Heart right ventricle (tissue), 16 donors: ENCODE measurements at places on chromosomes 12 and 14. TPM values are rescaled to one million over a fixed set of nuclear protein-coding genes. Genes with fewer than 3 reads are reported as not detected.

The BCAT1 gene
- 2.7 TPM for total RNA-seq

The RBM25 gene
- 35.1 TPM for total RNA-seq

The LRRC23 gene
- total RNA-seq: 9.7 TPM

The INSM2 gene
- not detected for total RNA-seq

The BEGAIN gene
- total RNA-seq: 4.3 TPM

GRCh38 chr12:85803923-85804322 is 32.3 kb downstream of the RASSF9 start:
- H3K27me3 ChIP-seq: no peaks in the 10 kb centered on the region
- no peak overlapping the region for H3K4me3 ChIP-seq
- DNase-seq: no peak
- peaks cover 25% of the 10 kb centered on the region for H3K36me3 ChIP-seq
- H3K27ac ChIP-seq: no peak overlapping the region

DNA sequence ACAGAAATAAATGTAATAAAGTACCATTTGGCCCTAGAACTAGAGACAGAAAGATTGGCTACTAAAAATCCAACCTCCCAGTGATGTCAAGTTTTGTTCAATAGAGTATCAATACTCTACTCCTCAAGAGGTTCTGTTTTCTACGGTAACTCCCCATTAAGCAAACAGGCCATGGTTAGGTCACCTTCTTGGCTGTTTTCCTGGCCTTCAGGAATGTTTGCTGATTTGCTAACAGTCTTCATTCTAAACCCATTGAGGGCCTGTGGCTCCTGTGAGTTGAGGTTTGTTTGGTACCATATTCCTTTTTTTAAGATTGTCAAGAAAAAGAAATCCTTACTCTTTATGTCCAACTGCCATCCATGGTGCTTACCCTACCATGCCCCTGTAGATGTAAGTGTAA is 1022.0 kb upstream of the TMEM132C start:
- H3K27me3 ChIP-seq: peaks cover 7% of the 10 kb centered on the region
- H3K4me1 ChIP-seq: no peaks in the 10 kb centered on the region
- no peaks in the 10 kb centered on the region for H3K36me3 ChIP-seq
- no peak for DNase-seq
- H3K27ac ChIP-seq: no peak overlapping the region

- H3K4me1 ChIP-seq: peaks cover 14% of the 10 kb centered on the region
- no peaks in the 10 kb centered on the region for H3K36me3 ChIP-seq
- H3K4me3 ChIP-seq: peak overlapping the region; percentile 62
- DNase-seq: no peak
- peaks cover 28% of the 10 kb centered on the region for H3K27me3 ChIP-seq
Measured at GRCh38 chr14:61280092-61280525, 1.0 kb downstream of the TMEM30B start.

DNA sequence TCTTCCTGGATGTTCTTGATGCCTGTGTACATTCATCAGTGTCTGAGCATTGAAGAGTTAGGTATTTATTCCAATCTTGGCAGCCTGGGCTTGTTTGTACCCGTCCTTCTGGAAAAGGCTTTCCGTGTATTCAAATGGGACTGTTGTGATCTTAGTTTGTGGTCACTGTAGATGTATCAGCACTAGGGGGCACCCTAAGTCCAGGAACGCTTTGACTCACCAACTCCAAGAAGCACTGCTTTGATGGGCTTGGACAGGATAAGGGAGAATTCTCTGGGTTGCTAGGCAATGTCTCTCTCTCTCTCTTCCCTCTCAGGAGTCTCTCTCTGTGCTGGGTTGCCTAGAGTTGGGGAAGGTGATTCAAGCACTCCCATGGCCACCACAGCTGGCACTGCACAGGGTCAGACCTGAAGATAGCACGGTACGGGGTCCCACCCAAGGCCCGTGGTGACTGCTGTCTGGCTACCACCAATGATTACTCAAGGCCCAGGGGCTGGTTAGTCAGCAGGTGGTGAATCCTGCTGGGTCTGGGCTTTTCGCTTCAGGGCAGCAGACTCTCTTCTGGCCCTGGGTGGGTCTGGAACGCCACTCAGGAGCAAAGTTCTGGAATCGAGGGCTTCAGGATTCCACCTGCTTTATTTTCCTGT is 211.1 kb upstream of the RGS6 start:
- no peak for DNase-seq
- no peaks in the 10 kb centered on the region for H3K4me1 ChIP-seq
- H3K4me3 ChIP-seq: no peak overlapping the region
- peaks cover 11% of the 10 kb centered on the region for H3K36me3 ChIP-seq
- no peaks in the 10 kb centered on the region for H3K27me3 ChIP-seq
- no peak overlapping the region for H3K27ac ChIP-seq

DNA sequence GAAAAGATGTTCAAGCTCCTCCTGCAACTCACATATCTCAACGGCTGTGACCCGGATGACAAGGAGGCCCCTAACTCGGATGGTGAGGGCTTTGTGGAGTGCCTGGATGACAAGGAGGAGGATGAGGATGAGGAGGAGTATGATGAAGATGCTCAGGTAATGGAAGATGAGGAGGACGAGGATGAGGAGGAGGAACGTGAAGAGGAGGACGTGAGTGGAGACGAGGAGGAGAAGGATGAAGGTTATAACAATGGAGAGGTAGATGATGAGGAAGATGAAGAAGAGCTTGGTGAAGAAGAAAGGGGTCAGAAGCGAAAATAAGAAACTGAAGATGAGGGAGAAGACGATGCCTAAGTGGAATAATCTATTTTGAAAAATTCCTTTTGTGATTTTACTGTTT is 702 bp downstream of the ANP32D start:
- no peaks in the 10 kb centered on the region for H3K36me3 ChIP-seq
- H3K4me3 ChIP-seq: no peak overlapping the region
- no peak for DNase-seq
- H3K27ac ChIP-seq: no peak overlapping the region
- H3K4me1 ChIP-seq: no peaks in the 10 kb centered on the region
